ENCODE measurements at places on chromosomes 6 and 20.

GRCh38 chr20:44803383-44803941 is 6.9 kb downstream of the RIMS4 start:
- no peak for DNase-seq

- no peak for DNase-seq
These were observed 173.2 kb downstream of the BTBD3 start for GRCh38 chr20:12090920-12091319.

- no peak for DNase-seq
These were observed 559.8 kb downstream of the CDH26 start for GRCh38 chr20:60518022-60518421.

GRCh38 chr20:58852543-58853271 is at the start of gene GNAS:
TSS of gene GNAS (plus strand) at chr20:58852716.
- DNase-seq: peak; percentile 38

DNA sequence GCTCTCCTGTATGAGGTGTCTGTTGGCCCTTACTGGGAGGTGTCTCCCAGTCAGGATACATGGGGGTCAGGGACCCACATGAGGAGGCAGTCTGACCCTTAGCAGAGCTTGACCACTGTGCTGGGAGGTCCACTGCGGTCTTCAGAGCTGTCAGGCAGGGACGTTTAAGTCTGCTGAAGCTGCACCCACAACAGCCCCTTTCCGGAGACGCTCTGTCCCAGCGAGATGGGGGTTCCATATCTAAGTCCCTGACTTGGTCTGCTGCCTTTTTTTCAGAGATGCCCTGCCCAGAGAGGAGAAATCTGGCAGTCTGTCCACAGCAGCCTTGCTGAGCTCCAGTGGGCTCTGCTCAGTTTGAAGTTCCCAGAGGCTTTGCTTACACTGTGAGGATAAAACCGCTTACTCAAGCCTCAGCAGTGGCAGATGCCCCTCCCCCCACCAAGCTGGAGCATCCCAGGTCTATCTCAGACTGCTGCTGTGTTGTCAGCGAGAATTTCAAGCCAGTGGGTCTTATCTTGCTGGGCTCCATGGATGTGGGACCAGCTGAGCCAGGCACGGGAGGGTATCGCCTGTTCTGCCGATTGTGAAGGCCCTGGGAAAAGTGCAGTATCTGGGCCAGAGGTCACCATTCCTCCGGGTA is 36.3 kb upstream of the IBTK start:
- DNase-seq: no peak

DNA sequence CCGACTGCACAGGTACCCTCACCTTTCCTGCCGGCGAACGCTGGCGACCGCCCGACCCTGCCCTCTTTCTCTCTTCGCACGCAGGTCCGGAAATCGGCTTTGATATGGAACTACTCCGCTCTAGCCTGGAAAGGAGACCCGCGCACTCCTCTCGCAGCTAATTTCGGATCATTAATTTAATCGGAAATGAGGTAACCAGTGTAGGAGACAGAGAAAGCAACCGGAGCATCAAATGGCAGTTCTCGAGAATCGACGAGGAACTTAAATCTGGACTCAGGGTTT is 949 bp upstream of the ATXN1 start:
- no peak for DNase-seq

DNA sequence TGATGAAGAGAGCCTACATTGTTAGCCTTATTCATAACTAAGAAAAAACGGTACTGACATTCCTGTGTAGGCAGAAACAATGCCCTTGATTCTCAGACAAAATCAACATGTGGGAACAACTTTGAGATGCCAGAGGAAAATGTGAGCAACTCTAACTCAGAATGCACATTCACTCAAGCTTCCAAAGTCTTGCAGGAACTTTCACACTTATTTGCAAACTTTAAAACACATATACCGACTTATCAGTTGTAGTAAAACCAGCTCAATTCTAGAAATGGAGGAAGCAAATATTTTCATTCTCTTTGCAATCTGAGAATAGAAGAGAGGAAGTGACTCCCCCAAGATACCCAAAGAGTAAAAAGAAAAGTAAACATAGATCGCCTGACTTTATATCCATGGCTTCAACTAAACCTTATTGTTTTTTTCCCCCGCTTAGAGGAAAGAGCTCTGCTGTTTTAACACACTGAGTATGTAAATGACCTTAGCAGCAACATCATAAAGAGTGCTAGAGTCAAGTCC is 117.6 kb downstream of the EPB41L2 start:
- DNase-seq: no peak

GRCh38 chr6:106086814-106087175 is 659 bp downstream of the PRDM1 start:
- no peak for DNase-seq

- DNase-seq: no peak
These were observed 5.3 kb downstream of the SNX5 start for GRCh38 chr20:17963114-17963897.

DNA sequence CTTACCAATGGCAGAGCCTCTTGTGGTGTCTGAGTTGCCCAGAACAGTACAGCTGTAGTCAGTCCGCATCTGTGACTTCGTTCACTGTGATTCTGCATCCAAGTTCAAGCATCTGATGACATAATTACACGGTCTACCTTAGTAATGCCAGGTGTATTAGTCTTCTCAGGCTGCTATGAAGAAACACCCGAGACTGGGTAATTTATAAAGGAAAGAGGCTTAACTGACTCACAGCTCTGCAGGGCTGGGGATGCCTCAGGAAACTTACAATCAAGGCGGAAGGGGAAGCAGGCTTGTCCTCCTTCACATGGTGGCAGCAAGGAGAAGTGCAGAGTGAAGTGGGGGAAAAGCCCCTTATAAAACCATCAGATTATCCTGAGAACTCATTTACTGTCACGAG is 163.9 kb upstream of the SULF2 start:
- DNase-seq: no peak

DNA sequence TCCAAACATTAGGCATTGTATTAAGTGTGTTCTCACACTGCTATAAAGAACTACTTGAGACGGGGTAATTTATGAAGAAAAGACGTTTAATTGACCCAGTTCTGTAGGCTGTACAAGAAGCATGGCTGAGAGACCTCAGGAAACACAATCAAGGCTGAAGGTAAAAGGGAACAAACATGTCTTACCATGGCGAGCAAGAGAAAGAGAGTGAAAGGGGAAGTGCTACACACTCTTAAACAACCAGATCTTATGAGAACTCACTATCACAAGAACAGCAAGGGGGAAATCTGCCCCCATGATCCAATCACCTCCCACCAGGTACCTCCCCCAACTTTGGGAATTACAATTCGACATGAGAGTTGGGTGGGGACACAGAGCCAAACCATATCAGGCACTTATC is 86.6 kb upstream of the TOP1 start:
- no peak for DNase-seq

- no peak for DNase-seq
These were observed 423.7 kb upstream of the MARCKS start for GRCh38 chr6:113433335-113433991.

DNA sequence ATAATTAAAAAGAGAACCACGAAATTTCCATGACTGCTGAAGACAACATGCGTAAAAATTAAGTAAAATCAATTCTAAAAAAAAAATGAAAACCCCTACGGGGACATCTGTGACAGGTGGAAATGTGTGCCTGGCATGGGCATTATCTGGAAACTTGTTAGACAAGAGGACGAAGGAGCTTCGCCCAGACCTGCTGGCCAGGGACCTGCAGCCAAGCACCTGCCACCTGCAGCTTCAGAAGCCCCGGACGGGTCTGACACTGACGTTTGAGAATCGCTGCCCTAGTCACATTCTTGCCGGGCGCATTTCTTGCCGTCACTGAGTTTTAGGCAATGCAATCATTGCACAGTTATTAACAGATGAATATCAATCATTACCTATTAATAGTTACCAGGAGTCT is 140.3 kb downstream of the SMOC2 start:
- no peak for DNase-seq

- DNase-seq: no peak
These were observed 27.8 kb upstream of the SYNDIG1 start for GRCh38 chr20:24441661-24442060.

DNA sequence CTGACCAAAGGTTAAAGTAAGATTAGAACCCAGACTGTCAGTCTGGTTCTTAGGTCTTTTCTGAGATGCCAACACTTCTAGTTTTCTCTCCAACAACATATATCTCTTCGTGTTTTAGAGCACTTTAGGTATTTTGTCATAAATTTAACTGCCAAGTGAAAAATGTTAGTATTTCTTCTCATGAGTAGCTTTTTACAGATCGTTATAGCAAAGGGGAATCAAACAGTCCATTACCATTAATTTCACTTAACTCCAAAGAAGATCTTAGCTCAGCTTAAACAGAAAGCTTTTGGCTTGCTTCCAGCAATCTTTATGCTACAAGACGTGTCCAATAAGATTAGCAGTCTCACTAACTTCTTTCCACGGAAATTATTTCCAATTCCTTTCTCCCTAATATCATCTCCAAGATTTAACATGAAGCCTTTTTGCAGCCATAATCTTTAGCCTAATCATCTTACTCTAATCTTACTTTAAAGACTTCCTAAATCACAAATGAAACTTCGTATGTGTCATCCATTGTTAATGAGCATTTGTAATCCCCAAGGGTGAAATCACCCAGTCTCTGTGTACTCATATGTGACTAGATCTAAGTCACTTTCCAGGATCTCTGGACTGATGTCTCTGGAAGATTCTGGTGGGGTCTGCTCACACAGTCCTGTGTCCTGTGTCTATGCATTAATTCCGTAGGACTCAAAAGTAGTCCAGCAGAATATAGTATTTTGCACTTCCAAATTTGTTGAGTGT is 38.7 kb downstream of the MOXD1 start:
- DNase-seq: no peak
